ENCODE measurements at places on chromosomes 5 and 9.

- no peak overlapping the region for H3K27ac ChIP-seq
- H3K27me3 ChIP-seq: no peaks in the 10 kb centered on the region
- no peaks in the 10 kb centered on the region for H3K4me1 ChIP-seq
- no peak overlapping the region for H3K4me3 ChIP-seq
- no peak for DNase-seq
- no peaks in the 10 kb centered on the region for H3K36me3 ChIP-seq
These were observed 115.5 kb upstream of the STARD4 start for GRCh38 chr5:111627862-111628261.

- peaks cover 11% of the 10 kb centered on the region for H3K4me1 ChIP-seq
- no peak for DNase-seq
- H3K4me3 ChIP-seq: no peak overlapping the region
- H3K36me3 ChIP-seq: no peaks in the 10 kb centered on the region
These were observed 462.6 kb downstream of the ENC1 start for GRCh38 chr5:74177961-74178360.

DNA sequence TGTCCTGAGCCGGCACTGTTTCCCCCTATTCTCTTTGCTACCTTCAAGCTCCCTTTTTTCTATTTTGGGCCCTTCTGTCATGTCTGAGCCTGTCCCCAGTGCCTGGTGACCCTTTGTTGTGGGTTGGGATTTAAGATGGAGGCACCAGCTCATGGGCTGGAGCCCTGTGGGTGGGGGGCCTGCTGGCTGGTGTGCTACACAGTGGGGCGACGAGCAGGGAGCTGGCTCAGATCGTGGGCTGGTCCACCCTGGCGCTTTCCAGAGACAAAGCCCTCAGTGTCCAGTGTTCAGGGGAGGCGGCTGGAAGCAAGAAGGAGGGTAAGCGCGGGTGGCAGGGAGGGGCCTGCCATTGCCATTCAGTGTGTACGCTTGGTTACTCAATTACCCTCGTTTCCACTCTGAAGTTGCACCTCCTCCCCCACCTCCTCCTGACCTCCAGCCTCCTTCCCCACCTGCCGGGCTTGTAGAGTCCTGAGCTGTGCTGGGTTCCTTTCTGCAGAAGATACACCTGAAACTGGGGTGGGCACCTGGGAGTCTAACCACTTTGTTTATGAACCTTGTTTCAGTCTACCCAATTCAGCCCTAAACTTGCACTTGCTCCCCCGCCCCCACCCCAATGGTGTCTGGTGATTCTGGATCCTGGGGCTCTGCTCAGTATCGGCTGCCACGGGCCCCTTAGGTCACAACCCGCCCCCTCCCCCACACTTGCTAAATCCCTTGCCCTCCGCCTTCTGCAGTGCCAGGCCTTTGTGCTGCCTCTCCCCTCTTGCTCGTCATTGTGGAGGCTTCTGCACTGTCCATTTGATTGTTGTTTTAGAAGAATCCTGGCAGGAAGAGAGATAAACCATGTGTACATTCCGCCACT is 49.9 kb downstream of the MVB12B start:
- H3K36me3 ChIP-seq: no peaks in the 10 kb centered on the region
- DNase-seq: no peak
- H3K27me3 ChIP-seq: no peaks in the 10 kb centered on the region
- H3K4me1 ChIP-seq: peaks cover 27% of the 10 kb centered on the region
- H3K27ac ChIP-seq: peak overlapping the region; percentile 60

- H3K27me3 ChIP-seq: no peaks in the 10 kb centered on the region
- no peaks in the 10 kb centered on the region for H3K36me3 ChIP-seq
- H3K4me1 ChIP-seq: peaks cover 12% of the 10 kb centered on the region
- DNase-seq: peak; percentile 49
- H3K4me3 ChIP-seq: peak overlapping the region; percentile 41
- peak overlapping the region; percentile 7 for H3K27ac ChIP-seq
These were observed 52.7 kb downstream of the ITGA1 start for GRCh38 chr5:52840277-52841050.

GRCh38 chr5:81167078-81167477 is 66.0 kb upstream of the CKMT2 start:
- H3K4me3 ChIP-seq: no peak overlapping the region
- no peaks in the 10 kb centered on the region for H3K36me3 ChIP-seq
- peak; percentile 17 for DNase-seq
- H3K27me3 ChIP-seq: peaks cover 3% of the 10 kb centered on the region
- no peak overlapping the region for H3K27ac ChIP-seq

DNA sequence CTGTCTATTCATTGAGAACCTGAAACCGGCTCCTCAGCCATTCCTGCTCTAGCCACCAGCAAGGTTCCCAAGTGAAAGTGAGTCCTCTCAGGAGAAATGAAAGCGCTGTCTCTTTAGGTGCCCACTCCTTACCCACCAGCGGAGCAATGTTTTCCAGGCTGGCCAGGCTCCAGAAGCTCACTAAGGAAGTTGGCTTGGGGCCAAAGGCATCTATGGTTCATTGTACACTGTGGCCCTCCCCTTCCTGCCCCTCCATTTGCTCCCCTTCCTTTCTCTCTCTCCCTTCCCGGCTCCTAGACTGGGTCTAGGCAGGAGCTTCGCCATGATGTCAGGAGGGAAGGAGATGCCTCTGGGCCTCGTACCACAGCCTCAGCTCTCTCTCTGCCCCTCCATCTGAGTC is 1.1 kb upstream of the GABRP start:
- no peaks in the 10 kb centered on the region for H3K27me3 ChIP-seq
- no peak overlapping the region for H3K27ac ChIP-seq
- DNase-seq: no peak
- no peak overlapping the region for H3K4me3 ChIP-seq
- H3K4me1 ChIP-seq: no peaks in the 10 kb centered on the region
- H3K36me3 ChIP-seq: no peaks in the 10 kb centered on the region

GRCh38 chr5:56833325-56833724 is 18.0 kb downstream of the MAP3K1 start:
- no peak for DNase-seq
- no peak overlapping the region for H3K27ac ChIP-seq
- H3K36me3 ChIP-seq: no peaks in the 10 kb centered on the region
- no peak overlapping the region for H3K4me3 ChIP-seq

Data from osteoblast (primary cell).